NCI-H524 (cell line): ENCODE measurements at places on chromosomes 2 and 18.
A peak's percentile ranks its signal among the peaks of the same experiment; 100 is the strongest.

- no peak for DNase-seq
Observed at GRCh38 chr2:50732796-50733195, 299.1 kb downstream of the NRXN1 start.

DNA sequence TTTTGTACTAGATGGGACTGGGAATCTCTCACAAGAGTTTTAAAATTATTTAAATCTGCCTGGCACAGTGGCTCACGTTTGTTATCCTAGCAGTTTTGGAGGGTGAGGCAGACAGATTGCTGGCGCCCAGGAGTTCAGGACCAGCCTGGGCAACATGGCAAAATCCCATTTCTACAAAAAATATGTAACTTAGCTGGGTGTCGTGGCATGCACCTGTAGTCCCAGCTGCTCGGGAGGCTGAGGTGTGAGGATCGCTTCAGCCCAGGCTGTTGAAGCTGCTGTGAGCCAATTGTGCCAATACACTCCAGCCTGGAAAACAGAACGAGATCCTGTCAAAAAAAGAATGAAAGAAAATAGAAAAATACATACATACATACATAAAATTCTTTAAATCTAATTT is 685.7 kb upstream of the PIK3C3 start:
- DNase-seq: no peak

DNA sequence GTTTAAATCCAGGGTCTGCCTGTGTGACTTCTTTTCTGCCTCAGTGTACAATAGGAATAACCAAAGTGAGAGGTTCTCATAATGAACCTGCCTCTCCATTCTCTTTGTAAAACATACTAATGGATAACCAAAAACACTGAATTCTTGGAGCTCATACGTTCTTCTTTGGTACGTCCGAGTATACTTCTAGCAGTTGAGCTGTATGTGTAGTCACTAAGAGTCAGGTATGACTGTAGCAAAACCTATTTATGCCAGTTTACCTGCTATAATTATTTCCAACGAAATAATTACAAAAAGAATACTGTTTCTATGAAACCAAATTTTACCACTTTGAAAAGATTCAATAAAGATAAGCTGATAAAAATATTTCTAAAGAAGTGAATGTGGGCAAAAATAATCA is 109.2 kb downstream of the IKZF2 start:
- no peak for DNase-seq

GRCh38 chr2:101754618-101755017 is 57.1 kb downstream of the MAP4K4 start:
- DNase-seq: no peak

GRCh38 chr18:31247574-31248199 is 70.3 kb upstream of the DSG1 start:
- DNase-seq: no peak

- DNase-seq: no peak
Observed at GRCh38 chr18:57542126-57542525, 44.4 kb downstream of the FECH start.

DNA sequence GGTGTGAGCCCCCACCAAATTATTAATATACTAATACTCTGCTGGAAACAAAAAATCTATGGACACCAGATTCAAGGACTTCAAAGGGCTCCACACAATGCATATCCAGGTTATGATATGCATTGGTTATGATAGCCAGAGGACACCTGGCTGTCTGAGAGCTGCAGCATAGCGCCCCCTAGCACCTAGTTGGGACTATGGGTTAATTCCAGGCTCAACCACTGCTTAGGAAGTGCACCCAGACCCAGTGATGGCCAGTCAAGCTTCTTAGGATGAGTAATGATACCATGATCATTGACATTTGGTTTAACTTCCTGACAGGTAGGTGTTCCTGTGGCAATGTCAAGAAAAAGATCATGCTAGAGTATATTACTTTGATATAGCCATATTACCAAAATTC is 3.8 kb upstream of the FRZB start:
- DNase-seq: no peak

DNA sequence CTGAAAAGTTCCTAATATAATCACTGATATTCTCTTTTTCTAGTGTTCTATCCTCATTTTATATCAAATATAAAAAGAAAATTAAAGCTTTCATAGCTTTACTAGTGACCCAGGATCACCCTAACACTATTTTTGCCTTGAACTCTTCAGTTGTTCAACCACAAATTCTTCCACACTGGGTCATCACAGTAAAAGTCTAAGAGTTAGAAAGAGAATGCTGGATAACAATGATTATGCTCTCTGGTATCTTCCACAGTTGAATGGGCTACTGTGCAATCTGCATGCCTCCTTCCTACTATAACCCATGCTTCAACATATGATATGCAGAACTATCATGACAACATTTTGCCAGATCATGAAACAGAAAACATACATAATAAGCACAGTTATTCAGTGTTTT is 32.3 kb downstream of the CHN1 start:
- DNase-seq: no peak

DNA sequence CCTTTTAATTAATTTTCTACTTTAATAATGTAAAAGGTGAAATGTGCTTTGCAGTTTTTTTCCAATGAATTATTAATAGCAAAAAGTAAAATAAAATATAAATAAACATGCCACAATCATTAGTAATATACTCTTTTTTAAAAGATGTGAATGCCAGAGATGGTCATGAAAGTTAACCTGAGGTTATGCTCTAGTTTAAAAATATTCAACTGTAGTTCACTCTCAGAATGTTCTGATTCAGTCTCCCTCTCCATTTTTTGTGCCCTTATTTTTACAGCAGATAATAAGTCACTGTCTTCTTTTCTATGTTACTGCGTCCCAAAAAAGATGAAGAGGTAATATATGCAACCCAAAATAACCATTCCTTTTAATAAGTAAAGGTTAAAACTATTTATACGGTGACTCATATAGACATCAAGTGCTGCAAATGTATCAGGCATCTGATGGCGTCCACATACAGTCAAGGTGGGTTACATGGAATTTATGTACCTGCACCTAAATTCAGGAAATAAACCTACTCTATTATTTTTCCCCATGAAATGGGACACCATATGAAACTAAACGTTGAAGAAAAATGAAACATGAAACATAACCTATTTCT is 153.6 kb upstream of the ZNF804A start:
- DNase-seq: no peak

DNA sequence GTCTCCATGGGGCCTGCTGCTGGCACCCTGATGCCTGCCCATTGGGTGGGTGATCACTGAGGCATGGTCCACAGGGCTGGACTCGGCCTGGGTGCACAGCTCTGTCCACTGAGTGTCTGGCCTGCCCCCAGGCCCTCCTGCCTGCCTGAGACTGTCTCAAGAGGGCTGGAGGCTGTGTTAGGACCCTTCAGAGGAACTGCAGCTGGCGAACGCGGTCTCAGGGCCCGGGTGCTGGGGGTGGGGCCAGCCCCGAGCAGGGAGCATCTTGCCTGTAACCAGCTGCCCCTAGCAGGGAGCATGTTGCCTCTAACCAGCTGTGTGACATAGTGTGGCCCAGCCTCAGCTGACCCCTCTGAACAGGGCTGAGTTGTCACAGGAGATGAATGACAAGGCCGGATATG is 50.0 kb downstream of the TWIST2 start:
- no peak for DNase-seq

- DNase-seq: no peak
Observed at GRCh38 chr2:48346124-48346536, 183.8 kb upstream of the STON1 start.

DNA sequence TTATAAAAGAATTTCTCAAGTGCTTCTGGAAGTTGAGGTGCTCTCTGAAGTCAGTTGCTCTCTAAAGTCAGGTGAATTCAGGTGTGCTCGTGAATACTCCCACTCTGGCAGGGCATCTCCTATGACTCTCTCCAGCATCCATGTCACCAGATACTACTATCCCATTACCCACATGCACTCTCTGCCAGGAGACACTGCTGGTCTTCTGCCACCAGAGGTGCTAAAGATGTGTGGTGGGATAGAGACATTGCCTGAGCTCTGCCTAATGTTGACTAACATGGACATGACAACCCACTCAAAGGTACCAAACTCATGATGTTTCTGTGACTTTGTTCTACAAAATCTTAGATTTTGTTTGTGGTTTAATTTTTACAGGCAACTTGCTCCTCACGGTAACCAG is 106.4 kb upstream of the HNRNPA3 start:
- DNase-seq: peak; percentile 3

DNA sequence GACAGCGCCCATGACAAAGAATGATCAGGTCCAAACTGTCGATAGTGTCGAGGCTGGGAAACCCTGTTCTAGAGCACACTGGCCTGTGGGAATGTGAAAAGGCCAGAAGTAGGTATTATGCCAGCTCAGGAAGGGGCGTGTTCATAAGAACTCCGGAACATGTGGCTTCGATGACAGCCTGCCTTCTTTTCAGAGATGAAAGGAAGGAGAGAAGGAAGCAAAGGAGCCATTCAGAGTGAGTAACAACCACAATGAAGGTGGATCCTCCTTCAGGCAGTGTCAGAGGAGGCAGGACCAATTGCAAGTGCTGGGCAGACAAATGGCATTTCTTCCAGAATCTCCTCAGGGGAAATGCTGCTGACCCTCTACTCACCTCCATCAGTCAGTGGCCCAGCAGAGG is 58.5 kb downstream of the NCKAP5 start:
- no peak for DNase-seq

DNA sequence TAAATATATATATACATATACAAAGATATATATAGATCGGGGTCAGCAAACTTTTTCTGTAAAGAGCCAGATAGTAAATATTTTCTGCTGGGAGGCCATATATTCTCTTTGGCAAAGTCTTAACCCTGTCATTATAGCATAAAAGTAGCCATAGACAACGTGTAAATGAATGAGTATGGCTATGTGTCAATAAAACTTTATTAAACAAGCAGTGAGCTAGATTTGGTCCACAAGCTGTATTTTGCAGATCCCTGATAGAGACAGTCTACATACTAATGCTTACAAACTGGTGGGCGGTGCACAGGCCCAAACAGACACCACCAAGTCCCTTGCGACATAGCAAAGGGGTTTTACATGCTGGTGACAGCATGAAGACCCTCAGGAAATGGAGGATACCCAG is 30.3 kb downstream of the SLC14A2 start:
- no peak for DNase-seq

DNA sequence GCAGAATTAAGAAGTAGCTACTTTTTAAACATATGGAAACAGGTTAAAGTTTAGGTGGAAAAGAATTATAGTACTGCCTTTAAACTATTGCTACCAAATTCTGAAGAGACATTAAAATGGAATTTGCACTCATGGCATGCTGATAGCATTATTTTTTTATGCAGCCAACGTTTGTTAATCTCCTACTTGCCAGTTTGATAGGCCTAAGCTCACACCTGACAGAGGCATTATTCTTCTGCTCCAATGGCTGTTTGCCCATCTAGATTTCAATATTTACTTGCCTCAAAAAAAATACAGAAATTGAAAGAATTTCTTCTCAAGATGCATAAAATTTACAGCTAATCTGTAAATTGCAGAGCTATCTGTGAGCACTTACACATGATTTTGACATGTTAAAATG is 849.6 kb downstream of the CNTNAP5 start:
- no peak for DNase-seq

- DNase-seq: peak; percentile 28
Observed at GRCh38 chr18:57585421-57585820, 1.1 kb downstream of the FECH start.
